ENCODE measurements at places on chromosomes 6 and 20. TPM values are rescaled to one million over a fixed set of nuclear protein-coding genes. Genes with fewer than 3 reads are reported as not detected.

DNA sequence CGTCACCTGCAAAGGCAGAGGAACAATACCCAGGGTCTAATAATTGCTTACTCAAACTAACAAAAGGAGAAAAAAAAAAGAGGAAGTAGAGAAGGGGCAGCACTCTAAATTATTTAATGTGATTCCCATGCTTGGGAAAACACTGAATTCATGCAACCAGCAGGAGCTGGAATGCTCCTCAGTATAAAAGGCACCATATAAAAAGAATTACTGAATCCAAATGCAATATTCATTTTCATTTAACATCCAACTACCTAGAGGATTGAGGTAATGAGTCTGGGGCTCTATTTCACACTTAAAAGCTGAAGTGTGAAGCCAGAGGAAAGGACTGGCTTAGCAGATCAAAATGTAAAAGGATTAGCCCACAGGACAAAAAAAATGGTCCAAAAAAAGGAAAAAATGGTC lies 8.7 kb downstream of the B4GALT5 start:
- peaks cover 2% of the 10 kb centered on the region for H3K36me3 ChIP-seq
- H3K4me3 ChIP-seq = peak overlapping the region; percentile 69
- H3K27ac ChIP-seq = no peak overlapping the region
- DNase-seq = no peak

The OLIG3 gene
- 0.22 TPM for total RNA-seq

The ADGRB3 gene
- total RNA-seq = 0.22 TPM

- no peaks in the 10 kb centered on the region for H3K4me1 ChIP-seq
- peak overlapping the region; percentile 69 for H3K4me3 ChIP-seq
- peaks cover 59% of the 10 kb centered on the region for H3K27me3 ChIP-seq
- no peaks in the 10 kb centered on the region for H3K36me3 ChIP-seq
- H3K27ac ChIP-seq = no peak overlapping the region
These were observed 1.0 kb upstream of the VGLL2 start for GRCh38 chr6:117264369-117264691.
